Bronchial smooth muscle cell (primary cell): ENCODE measurements at places on chromosomes 5 and 9. TPM values are rescaled to one million over a fixed set of nuclear protein-coding genes. Genes with fewer than 3 reads are reported as not detected.

DMGDH gene
- total RNA-seq: 1.6 and 5.1 TPM in 2 replicates

ANKRD18A gene
- total RNA-seq: not detected in 2 replicates

C5orf15 gene
- total RNA-seq: 29.3 and 55.7 TPM in 2 replicates

SPAG8 gene
- 1.5 and 1.6 TPM in 2 replicates for total RNA-seq

TSLP gene
- 2.5 and 15.9 TPM in 2 replicates for total RNA-seq

OTULINL gene
- total RNA-seq: under 0.01 TPM in 1 of 2 replicates, not detected in the other

MSX2 gene
- 0.79 and 6.6 TPM in 2 replicates for total RNA-seq

TAS2R1 gene
- total RNA-seq: not detected in 2 replicates

MEIKIN gene
- total RNA-seq: not detected in 2 replicates

ADAMTS12 gene
- total RNA-seq: 4.3 and 9.8 TPM in 2 replicates

GRXCR2 gene
- total RNA-seq: not detected in 2 replicates

MCTP1 gene
- 0.69 and 4.4 TPM in 2 replicates for total RNA-seq

PRELID2 gene
- total RNA-seq: 10.9 and 19.7 TPM in 2 replicates

SUSD3 gene
- 0.32 and 0.94 TPM in 2 replicates for total RNA-seq

MYOZ3 gene
- total RNA-seq: 0.26 and 0.47 TPM in 2 replicates

HTR1A gene
- not detected in 2 replicates for total RNA-seq

PCDHB14 gene
- total RNA-seq: 0.63 and 2.6 TPM in 2 replicates

GCNT4 gene
- total RNA-seq: 0.16 and 0.26 TPM in 2 replicates

TCF7 gene
- total RNA-seq: 2.8 and 3.9 TPM in 2 replicates

RC3H2 gene
- total RNA-seq: 21.9 and 25.7 TPM in 2 replicates

CTSV gene
- 0.16 and 0.34 TPM in 2 replicates for total RNA-seq

LCN10 gene
- total RNA-seq: 0.16 TPM in 1 of 2 replicates, not detected in the other

CCT5 gene
- total RNA-seq: 257 and 397 TPM in 2 replicates

MZB1 gene
- total RNA-seq: not detected in 2 replicates

ACTBL2 gene
- total RNA-seq: under 0.01 TPM in 1 of 2 replicates, not detected in the other

CYSRT1 gene
- total RNA-seq: 0.17 and 0.63 TPM in 2 replicates

TXNDC8 gene
- total RNA-seq: not detected in 2 replicates

CBY3 gene
- total RNA-seq: 0.16 TPM in 1 of 2 replicates, not detected in the other

STC2 gene
- 315 and 727 TPM in 2 replicates for total RNA-seq

FAM153A gene
- not detected in 2 replicates for total RNA-seq

CCL27 gene
- total RNA-seq: 0.09 TPM in 1 of 2 replicates, not detected in the other

PITX1 gene
- total RNA-seq: 0.47 and 4.1 TPM in 2 replicates

TRPM3 gene
- under 0.01 and 0.32 TPM in 2 replicates for total RNA-seq

ALAD gene
- 36.1 and 36.7 TPM in 2 replicates for total RNA-seq

IDNK gene
- total RNA-seq: 7.4 and 8.5 TPM in 2 replicates

DPYSL3 gene
- total RNA-seq: 115 and 180 TPM in 2 replicates

NEUROG1 gene
- not detected in 2 replicates for total RNA-seq

TAF11L5 gene
- total RNA-seq: not detected in 2 replicates

SPATA31D4 gene
- not detected in 2 replicates for total RNA-seq
